RWPE2 (cell line): ENCODE measurements at places on chromosomes 2 and 18.

- no peak for DNase-seq
These were observed 11.9 kb upstream of the IGFBP2 start for GRCh38 chr2:216621292-216621691.

- DNase-seq = no peak
These were observed 1118.3 kb upstream of the DDX18 start for GRCh38 chr2:116696223-116696622.

DNA sequence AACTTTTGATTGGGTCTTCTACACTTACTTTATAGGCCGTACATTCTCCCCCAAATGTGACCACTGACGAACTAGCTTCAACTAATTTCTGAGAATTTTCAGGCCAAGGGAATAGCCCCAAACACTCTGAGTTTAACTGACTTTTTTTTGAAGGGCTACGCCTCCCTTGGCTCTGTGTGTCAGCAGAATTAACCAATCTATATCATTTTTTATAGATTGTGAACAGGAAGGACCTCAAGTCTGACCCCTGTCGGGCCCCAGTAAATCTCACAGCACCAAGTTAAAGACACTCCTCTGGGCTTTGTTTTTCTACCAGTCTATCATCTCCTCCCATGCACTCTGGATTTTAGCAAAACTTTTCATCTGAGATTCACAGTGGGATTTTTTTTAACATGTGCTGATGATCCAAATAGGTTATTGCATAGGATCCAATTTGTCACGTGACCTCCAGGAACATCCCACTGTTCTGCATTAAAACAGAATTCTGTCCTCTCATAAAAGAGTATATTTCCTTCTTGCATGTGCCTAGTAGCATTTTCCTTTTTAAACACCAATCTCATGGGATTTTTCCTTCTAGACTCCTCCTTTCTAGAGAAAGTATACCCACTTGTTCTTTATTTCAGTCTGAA lies 307.1 kb downstream of the OSR1 start:
- DNase-seq = no peak

- DNase-seq = no peak
These were observed 66.5 kb downstream of the DPP4 start for GRCh38 chr2:162007447-162008040.

GRCh38 chr2:156935616-156936015 lies 321.9 kb upstream of the GALNT5 start:
- no peak for DNase-seq

GRCh38 chr2:230537531-230537976 lies 121.6 kb downstream of the SP100 start:
- no peak for DNase-seq

DNA sequence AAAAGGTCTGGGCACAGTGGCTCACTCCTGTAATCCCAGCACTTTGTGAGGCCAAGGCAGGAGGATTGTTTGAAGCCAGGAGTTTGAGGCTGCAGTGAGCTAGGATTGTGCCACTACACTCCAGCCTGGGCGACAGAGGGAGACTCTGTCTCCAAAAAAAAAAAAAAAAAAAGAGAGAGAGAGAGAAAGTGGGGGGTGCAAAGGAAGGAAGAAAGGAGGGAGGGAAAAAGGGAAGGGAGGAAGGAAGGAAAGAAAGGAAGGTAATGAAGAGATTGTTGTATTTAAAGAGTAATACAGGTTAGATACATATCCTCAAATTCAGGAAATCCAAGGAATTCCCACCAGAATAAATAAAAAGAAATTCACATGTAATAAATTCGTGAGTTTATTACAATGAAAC lies 19.5 kb downstream of the C2orf81 start:
- DNase-seq = no peak

- no peak for DNase-seq
These were observed 25.3 kb downstream of the MMADHC start for GRCh38 chr2:149562324-149562723.

- no peak for DNase-seq
These were observed 126.7 kb upstream of the TMEM200C start for GRCh38 chr18:6022074-6022444.

DNA sequence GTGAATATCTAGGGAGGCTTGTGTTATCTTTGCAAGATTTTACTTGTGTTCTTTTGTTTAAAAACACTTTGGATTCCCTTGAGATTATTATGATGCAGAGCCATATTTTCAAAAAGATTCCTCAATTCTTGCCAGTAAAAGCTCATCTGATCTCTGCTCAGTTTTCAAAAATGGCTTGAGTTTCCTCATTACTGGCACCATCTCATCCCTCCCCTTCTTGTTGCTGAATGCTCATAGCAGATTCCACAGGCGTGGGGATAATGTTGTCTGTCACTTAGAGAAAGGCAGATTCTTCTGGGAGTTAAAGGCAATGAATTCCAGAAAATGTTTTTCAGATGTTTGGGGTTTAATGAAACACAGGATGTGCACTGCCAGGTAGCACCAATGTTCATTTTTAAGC lies 170.4 kb upstream of the TANK start:
- DNase-seq = no peak

- no peak for DNase-seq
These were observed 13.1 kb downstream of the KLF11 start for GRCh38 chr2:10056439-10056838.

- no peak for DNase-seq
These were observed 239.5 kb downstream of the CNTNAP5 start for GRCh38 chr2:124264551-124265091.

GRCh38 chr2:178804791-178805190 lies 2.4 kb downstream of the TTN start:
- DNase-seq = no peak

- DNase-seq = no peak
These were observed 5.6 kb upstream of the LRATD1 start for GRCh38 chr2:14626873-14627272.

- DNase-seq = no peak
These were observed 12.8 kb downstream of the PXDN start for GRCh38 chr2:1731447-1731962.

DNA sequence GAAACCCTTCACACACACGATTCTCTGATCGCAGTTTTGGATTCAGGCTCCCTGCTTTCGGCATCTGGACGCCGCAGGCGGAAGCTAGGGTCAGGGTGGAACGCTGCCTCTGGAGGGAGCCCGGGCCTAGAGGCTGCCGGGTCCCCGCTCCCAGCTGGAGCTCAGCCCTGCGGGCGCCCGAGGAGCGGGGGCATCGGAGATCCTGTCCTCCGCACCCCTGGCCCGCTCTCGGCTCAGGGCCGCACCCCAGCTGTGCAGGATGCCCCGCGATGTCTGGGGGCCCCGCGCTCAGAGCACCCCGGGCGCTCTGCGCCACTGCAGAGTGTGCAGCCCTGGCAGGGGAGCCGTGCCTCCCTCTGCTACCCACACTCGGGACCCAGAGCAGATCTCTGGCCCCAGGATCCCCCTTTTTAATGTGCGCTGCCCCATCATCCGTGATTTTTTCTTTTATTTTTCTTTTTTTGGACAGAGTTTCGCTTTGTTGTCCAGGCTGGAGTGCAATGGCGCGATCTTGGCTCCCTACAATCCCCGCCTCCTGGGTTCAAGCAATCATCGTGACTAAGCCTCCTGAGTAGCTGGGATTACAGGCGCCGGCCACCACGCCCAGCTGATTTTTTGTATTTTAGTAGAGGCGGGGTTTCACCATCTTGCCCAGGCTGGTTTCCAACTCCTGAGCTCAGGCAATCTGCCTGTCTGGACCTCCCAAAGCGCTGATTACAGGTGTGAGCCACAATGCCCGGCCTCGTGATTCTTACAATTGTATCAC lies 54.8 kb upstream of the TUBA3E start:
- no peak for DNase-seq

DNA sequence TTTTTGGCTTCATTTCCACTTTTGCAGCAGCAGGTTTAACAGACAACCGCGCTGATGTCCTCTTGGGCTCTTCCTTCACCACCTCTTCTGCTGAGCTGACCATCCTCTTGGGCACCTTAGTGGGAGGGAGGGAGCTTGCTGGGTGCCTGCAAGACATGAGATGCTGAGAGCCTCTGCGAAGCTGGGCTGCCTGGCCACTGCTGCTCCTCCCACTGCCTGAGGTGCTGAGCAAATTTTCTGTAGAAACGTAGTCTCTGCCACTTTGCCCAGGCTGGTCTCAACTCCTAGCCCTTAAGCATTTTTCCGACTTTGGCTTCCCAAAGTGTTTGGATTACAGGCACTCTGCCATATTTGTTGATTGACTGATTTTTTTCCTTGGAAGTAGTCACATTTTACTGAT lies 422.2 kb upstream of the MC4R start:
- no peak for DNase-seq

DNA sequence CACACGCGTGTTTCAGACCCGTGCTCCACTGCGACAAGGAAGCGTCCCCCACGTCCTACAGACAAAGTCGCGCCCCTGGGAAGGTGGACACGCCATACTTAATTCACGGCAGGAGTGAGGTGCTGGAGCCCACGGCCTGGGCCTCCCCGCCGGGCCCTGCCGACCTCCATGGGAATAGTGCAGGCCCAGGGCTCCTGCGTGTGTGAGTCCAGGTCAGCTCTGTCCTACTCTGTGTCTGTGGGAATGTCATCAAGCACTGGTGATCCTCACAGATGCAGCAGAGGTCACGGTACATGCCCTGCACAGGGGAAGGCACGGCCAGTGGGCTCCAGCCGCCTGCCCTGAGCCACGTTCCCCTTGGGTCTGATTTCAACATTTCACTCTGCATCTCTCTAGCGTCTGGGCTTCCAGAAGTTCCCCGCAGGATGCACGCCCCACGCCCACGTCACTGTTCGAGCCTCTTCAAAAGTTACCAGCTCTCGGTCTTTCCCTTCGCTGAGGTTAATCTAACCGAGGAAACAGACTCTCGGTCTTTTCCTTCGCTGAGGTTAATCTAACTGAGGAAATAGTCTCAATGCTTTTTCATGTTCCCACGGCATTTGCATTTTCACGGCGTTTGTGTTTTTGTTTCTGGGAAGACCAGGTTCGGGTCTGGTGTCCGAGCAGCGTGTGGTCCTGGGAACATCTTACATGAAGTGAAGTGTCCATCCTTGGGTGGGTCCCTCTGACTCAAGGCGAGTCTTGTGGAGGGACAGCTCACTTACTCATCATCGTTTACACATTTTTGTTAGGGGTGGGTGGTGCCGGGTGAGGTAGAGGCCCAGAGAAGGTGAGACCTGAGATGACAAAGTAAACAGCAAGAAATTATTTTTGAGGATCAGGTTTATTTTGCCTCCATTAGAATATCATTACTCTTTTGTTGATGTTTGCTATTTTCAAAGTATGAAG lies 157.3 kb upstream of the ALKAL2 start:
- no peak for DNase-seq

- peak; percentile 89 for DNase-seq
These were observed 1.7 kb upstream of the CTDSP1 start for GRCh38 chr2:218397820-218398436.

DNA sequence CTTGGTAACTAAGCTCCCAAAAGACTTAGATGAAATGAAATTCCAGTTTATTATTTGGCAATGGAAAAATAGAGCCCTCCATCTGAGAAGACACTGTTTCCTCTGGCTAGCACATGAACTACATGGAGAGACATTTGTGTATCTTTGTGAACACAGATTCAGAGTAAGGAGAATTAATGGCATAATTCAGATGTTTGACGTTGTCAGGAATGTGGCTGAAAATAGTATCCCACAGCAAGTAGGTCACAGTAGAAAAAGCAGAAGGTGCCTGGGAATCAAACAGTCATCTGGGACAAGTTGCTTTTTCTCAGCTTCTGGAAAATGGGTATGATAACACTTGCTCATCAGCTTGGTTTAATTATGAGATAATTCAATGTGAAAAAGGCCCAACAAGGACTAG lies 288.6 kb downstream of the PTPRM start:
- DNase-seq = no peak

DNA sequence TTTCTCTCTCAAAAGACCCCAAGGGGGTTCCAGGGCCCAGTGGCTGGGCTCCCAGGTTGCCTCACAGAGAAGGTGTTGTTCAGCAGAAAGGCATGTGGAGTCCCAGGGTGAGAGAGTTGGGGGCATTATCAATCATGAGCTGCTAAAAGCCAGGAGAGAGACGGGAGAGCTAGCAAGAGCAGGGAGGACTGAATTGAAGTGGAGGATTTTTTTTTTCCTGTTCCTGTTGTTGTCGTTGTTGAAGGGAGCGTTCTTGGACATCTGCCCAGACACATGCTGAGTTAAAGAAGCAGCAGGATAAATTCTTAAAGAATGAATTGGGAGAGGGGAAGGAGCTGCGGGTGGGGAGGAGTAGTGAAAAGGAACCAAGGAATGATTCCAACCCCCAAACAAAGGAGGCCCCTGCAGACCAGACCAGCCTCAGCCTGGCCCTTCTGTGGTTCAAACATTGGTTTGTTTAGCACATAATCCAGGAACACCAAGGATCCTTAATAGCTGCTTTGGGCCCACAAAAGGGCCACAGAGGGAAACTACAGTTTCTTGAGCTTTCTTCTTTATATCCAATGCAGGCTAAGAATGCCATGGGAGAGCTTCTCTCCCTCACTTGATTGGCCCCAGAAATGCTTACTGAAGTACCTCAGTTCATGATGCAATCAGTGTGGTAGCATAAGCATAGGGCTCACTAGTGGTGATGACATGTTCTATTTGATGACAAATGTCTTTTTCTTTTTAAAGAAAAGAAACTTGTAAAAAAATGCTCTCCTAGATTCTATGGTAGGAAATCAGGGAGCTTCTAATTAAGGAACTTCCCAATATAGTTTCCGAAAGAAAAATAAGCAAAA lies 146.0 kb downstream of the SETBP1 start:
- DNase-seq = no peak

- no peak for DNase-seq
These were observed 79.6 kb downstream of the DYM start for GRCh38 chr18:49380801-49381200.

GRCh38 chr2:10305254-10305635 lies 2.5 kb downstream of the HPCAL1 start:
- no peak for DNase-seq

DNA sequence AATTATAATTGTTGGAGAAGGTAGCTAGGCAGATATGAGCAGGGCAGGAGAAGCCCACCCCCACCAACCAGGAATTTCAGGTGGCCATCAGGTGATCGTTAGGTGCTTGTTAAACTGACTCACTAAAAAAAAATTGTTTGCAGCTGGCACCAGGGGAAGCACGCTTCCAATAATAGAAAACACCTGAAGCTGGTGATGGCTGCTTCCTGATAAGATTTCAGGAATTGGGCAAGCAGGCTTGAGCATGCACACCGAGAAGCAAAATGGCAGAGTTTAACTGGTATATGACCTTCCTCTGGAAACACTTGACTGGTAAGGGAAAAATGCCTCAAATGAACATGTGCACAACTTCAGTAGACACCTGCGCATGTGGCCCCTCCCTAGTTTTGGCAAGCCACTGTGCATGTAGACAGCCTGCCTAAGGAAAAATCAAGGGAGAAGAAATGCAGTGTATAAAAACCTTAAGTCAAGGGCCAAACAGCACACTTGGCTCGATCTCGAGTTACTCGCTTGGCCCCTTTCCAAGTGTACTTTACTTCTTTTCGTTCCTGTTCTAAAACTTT lies 292.8 kb downstream of the CCDC85A start:
- no peak for DNase-seq

DNA sequence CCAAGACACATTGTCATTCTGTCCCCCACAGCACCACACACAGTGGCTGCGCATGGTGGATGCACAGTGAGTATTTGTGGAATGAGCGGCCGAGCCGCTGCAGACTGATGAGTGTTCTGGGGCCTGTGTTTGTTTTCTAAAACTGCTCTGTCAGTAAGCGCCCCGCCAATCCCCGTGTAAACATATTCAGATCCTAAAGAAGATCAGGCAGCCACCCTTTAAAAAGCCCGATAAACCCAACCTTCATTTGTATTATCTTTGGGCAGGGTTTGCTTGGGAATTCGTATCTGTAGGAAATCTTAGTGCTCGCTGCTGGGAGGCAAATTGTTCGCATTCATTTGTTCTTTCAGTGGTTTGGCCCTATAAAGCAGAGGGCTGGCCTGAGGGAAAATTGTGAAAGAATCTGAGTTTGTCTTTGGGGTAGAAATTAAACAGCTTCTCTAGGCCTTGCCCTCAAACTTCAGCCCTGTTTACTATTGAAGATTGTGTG lies 68.6 kb downstream of the TGOLN2 start:
- no peak for DNase-seq
